Left colon (tissue), 2 donors: ENCODE measurements at places on chromosomes 16 and 17. TPM values are rescaled to one million over a fixed set of nuclear protein-coding genes. Genes with fewer than 3 reads are reported as not detected.

SHISA6 gene
- 0.70 TPM for total RNA-seq

TLCD2 gene
- 50.7 TPM for total RNA-seq

MYH3 gene
- total RNA-seq, result 1.6 TPM

HEATR9 gene
- total RNA-seq, result not detected

RSKR gene
- total RNA-seq, result 13.5 TPM

NFAT5 gene
- total RNA-seq, result 34.9 TPM

BRIP1 gene
- 1.9 TPM for total RNA-seq

KRTAP9-4 gene
- not detected for total RNA-seq

GRCh38 chr17:39804839-39805238, 59.3 kb downstream of the IKZF3 start:
- DNase-seq, result no peak

DNA sequence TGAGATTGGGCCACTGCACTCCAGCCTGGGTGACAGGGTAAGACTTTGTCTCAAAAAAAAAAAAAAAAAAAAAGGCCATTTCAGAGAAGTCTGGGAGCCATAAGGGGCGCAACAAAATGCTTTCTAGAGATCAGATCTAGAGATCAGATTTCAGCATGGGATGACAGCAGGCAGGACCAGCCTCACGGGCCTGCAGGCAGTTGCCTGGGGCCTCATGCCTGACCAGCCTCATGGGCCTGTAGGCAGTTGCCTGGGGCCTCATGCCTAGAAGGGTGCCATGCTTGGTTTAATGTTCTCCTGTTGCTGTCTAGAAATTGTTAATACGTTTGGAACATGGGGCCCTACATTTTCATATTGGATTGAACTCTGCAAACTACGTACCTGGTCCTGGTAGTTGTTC, 59.4 kb downstream of the MARF1 start:
- DNase-seq, result no peak

DNA sequence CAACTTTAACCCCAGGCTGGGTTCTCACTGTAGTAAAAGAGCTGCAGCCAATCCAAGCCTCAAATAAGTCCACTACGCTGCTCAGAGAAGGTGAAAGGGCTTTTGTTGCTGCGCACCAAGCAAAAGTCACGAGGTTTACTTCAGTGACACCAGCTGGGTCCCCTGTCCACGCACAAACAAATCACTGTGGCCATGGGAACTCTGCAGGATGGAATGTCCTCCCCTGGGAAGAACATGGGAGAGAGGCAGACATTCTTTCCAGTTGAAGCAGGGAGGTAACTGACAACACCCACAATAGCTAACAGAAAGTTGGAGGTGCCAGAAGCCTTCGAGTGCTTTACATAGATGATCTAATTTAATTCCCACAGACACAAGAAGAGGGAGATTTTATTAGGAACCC, 181.9 kb downstream of the PMP22 start:
- no peak for DNase-seq

DNA sequence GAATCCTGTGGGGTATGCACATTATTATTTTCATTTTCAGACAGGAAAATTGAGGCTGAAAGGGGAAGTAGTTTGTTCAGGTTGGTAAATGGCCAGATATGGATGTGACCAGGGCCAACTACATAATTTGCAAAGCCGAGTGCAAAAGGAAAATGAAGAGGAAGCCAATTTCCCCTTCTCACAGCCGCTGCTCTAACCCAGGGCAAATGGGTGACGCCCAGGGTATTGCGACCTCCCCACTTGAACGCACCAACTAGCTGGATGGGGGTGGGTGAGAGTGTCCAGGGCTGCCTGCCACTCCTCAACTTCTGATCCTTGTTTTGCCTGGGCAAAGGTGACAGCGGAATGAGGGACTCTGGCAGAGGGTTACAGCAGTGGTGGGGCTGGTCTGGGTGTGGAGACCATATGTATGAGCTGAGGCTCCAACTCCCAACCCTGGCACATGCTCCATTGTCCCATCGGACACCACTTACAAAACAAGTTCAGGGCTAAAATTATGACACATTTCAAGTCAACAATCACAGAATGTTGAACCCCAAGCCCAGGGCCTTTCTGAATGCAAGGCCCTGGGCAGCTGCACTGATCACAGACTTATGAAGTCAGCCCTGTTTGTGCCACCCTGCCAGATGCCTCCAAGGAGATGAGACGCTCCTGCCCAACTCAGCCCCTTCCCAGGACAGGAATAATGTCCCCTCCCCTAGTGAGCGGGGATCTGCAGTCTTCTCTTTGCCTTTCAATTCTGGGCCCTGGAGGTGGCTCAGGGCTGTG, 1.7 kb downstream of the ANKRD40CL start:
- peak; percentile 79 for DNase-seq

- DNase-seq, result no peak
Measured at GRCh38 chr17:17750881-17751280, 69.6 kb downstream of the RAI1 start.

DNA sequence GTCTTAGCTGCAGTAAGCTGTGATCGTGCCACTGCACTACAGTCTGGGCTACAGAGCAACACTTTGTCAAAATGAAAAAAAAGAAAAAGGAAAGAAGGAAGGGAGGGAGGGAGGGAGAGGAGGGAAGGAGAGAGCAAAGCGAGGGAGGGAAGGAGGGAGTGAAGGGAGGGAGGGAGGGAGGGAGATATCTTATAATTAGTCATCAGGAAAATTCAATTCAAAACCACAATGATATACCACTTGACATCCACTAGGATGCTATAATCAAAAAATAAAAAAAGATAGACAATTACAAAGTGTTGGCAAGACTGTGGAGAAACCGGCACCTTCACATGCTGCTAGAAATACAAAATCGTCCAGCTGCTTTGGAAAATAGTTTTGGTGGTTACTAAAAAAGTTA, 93.8 kb downstream of the CDC27 start:
- no peak for DNase-seq

GRCh38 chr16:28492511-28492910, 637 bp upstream of the CLN3 start:
- DNase-seq, result no peak

- DNase-seq, result no peak
Measured at GRCh38 chr16:931626-932500, 38.9 kb downstream of the LMF1 start.

DNA sequence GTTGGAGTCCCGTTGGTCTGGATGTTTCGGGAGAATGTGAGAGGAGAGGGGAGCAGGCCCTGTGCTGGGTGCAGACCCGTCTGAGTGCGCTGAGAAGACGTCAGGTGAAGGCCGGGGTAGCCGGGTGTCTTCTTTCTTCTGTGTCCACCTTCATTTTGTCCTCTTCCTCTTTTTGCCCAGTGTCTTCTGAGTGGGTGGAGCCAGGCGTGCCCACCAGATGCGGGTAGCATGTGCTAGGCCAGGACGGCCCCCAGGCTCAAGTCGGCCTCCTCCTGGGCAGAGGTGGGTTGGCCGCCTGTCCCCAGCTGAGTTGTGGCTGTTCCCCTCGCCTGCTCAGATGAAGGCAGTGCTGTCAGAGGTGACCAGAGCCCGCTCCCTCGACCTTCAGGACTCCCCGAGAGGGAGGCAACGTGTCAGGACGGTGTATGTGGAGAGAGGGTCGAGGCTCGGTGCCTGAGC, 3.5 kb downstream of the METRNL start:
- no peak for DNase-seq

DNA sequence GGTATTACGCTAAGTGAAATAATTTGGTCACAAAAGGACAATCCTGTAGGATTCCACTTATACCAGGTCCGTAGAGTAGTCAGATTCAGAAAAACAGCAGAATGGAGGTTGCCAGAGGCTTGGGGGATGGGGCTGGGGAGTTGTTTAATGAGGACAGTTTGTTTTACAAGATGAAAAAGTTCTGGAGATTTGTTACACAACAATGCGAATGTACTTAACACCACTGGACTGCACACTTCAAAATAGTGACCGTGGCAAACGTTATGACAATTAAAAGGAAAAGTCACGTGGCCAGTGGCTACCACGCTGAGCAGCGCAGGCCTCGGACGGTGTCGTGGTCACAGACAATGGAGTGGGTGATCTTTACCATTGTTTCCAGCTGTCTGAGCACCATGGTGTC, 338.1 kb downstream of the SEC14L1 start:
- DNase-seq, result no peak

DNA sequence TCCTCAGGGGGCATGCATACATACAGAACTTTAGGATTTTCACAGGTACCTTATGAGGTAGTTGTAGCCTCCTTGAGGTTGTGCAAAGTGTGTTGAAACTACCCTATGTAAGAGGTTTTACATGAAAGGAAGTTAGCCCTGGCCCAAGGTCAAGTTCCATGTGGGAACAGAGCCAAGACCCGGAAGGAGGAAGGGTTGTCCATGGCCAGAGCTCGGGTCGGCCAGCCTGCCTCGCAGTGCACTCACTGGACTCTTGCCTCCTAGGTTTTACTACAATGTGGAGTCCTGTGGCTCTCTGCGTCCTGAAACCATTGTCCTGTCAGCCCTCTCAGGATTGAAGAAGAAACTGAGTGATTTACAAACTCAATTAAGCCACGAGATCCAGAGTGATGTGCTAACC, 8.2 kb downstream of the POLR2C start:
- DNase-seq, result peak; percentile 71

DNA sequence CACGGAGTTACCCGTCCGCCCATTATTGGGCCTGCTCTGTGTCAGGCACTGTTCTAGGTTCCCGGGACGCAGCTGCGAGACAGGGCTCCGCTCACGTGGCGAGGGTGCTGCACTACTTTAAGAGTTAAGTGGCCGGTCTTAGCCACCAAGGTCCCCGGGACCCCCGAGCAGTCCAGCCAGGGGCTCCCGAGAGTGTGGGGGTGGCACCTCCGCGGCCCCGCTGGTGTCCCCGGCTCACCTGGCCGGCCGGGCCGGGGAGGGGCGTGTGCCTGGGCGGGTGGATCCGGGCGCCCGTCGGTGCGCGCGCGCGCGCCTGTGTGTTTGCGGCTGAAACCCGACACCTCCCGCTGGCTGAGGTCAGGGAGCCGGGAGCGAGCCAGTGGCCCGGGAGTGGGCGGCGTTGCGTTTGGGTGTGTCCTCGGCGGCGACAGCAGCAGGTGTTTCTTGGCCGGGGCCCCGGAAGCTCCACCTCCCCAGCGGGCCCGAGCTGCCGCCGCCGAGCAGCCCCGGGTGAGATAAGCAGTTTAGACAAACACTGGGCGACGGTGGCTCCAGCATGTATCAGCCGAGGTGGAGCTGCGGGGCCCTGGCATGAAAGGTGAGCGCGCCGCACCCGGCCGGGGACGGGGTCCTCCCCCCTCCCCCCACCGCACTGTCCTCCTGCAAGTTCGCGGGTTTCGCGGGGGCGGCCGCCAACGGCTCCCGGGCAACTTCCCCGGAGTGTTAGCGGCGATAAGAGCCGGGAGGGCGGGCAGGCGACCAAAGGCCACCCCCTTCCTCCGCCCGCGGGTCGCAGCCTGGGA, at the start of gene GSE1:
Gene GSE1, plus strand, starts transcription at position 522 of the 803 bp plus-strand sequence. Its CDS starts 70 bp downstream, at position 592.
- peak; percentile 97 for DNase-seq

- no peak for DNase-seq
Measured at GRCh38 chr17:15456972-15457722, 10.3 kb downstream of the CDRT4 start.

DNA sequence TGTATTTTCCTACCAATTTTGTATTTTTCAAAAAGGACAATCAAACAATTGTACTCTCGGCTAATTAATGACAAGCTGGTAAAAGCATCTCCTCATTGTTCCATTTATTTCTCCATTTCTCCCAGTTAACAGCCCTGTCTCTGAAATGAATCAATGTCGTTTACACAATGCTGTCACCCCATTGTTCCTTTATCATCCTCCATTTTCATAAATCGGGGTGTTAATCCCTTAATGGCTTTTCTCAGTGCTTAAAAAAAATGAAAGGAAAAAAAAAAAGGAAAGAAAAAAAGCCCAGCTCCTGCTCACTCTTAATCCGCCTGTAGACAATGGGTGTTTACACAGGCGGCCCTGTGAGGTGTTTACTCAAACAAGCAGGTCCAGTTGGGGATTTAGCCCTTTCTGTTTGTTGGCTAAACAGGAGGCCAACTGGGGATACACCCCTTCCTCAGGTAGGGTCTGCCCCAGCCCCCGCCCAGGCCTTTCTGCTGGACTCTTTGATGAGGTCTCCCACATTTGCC, 86.8 kb upstream of the SALL1 start:
- DNase-seq, result no peak

DNA sequence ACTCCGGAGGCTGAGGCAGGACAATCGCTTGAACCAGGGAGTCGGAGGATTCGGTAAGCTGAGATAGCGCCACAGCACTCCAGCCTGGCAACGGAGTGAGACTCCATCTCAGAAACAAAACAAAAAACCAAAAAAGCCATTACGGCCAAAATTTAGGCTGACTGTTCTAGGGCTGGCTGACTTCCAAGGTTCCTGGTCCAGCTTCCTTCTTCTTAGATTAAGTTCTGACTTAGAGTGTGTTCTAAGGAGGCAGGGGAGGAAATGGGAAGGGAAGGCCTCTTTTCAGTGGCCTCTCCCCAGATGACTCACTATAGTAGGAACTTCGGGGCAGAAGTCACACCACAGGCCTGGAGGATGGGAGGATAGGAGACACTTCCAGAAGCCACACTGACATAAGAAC, 27.7 kb upstream of the CLEC18B start:
- peak; percentile 68 for DNase-seq

DNA sequence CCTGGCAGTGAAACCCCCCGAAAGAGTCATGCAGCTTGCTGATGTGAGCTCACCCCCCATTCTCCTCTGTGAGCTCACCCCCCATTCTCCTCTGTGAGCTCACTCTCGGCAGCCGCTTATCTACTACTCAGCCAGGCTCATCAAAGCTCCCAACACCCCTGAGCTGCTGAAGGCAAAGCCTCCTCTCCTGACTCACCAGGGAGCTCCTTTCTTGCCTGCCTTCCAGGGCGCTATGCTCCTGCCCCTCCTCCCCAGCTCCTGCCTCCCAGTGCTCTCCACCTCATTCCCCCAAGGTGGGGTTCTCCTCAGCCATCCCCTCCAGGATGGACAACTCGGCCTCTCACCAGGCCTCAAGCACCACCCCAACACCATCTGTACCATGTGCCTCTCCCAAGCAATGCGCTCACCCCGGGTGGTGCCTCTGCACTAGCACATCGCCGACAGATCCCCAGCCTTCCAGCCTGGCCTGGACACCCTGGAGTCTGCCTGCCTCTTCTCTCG, 27.7 kb upstream of the FAAP100 start:
- DNase-seq, result no peak

DNA sequence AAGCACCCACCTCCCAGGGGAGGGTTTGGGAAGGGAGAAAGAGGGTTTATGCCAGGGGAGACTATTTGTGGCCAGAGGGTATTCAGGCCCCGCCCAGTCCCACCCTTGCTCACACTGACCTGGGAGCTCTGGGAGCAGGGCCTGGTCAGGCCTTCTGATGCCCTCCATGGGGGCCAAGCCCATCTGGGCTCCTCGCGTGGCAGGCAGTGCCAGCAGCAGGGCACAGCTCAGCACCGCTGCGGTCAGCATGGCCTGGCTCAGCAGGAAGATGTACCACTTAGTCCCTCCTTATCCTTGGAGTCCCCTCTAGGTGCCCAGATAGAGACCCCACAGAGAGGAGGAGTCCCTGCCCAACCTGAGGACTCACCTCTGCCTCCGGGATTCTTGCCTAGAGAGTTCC, at the start of gene AGRP:
Gene AGRP, minus strand, starts transcription at position 398 of the 400 bp plus-strand sequence. Its CDS starts 149 bp downstream, at position 249.
- DNase-seq, result no peak

DNA sequence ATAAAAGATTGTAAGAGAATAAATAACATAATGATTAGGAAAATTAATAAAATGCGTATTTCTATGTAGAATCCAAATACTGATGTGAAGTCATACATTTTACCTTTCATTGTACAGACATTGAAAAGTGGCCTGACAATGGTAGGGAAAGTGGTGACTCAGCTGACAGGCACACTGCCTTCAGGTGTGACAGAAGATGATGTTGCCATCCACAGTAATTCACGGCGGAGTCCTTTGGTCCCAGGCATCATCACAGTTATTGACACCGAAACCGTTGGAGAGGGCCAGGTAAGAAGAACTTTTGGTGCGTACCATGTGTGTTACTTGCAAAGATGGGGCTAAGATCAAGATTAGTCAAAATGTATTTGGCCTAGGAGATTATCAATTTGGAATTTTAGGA, 232.8 kb downstream of the BCAS3 start:
- no peak for DNase-seq
